ENCODE measurements at places on chromosomes 16 and 17. TPM values are rescaled to one million over a fixed set of nuclear protein-coding genes. Genes with fewer than 3 reads are reported as not detected.

The PPY gene
- not detected for total RNA-seq

The HS3ST3B1 gene
- 0.49 TPM for total RNA-seq

The CDRT15L2 gene
- total RNA-seq, result not detected

The SEZ6 gene
- total RNA-seq, result 0.05 TPM

The PYDC1 gene
- total RNA-seq, result not detected

All from A549 treated with DMSO at 1 μM for 4 hours (cell line).